ENCODE measurements at places on chromosomes 16 and 17. TPM values are rescaled to one million over a fixed set of nuclear protein-coding genes. Genes with fewer than 3 reads are reported as not detected.

CACNG3 gene
- not detected for total RNA-seq

- H3K27ac ChIP-seq = no peak overlapping the region
- H3K4me1 ChIP-seq = no peaks in the 10 kb centered on the region
- DNase-seq = no peak
- H3K4me3 ChIP-seq = no peak overlapping the region
- no peaks in the 10 kb centered on the region for H3K36me3 ChIP-seq
- H3K27me3 ChIP-seq = no peaks in the 10 kb centered on the region
Measured at GRCh38 chr17:9924735-9925191, 19.7 kb upstream of the RCVRN start.

- peak overlapping the region; percentile 52 for H3K4me3 ChIP-seq
- no peaks in the 10 kb centered on the region for H3K27me3 ChIP-seq
- H3K36me3 ChIP-seq = peaks cover 28% of the 10 kb centered on the region
- peaks cover 43% of the 10 kb centered on the region for H3K4me1 ChIP-seq
- peak overlapping the region; percentile 93 for H3K27ac ChIP-seq
Measured at GRCh38 chr16:15672514-15673167, 22.6 kb downstream of the NDE1 start.

NTN3 gene
- total RNA-seq = not detected

KRTAP16-1 gene
- not detected for total RNA-seq

UNC119 gene
- total RNA-seq = 38.0 TPM

DNA sequence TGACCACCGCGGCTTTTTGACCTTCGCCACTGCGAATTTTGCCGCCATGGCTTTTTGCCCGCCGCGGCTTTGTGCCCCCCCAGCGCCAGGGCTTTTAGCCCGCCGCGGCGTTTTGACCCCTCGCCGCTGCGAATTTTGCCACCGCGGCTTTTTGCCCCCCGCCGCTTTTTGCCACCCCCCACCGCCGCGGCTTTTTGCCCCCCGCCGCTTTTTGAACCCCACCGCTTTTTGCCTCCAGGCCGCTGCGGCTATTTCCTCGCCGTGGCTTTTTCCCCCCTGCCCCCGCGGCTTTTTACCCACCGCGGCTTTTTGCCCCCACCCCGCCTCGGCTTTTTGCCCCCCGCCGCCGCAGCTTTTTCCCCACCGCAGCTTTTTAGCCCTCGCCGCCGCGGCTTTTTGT, 134.8 kb upstream of the TP53TG3C start:
- H3K27me3 ChIP-seq = no peaks in the 10 kb centered on the region
- no peaks in the 10 kb centered on the region for H3K4me1 ChIP-seq
- H3K36me3 ChIP-seq = no peaks in the 10 kb centered on the region

Data from activated CD4-positive, alpha-beta memory T cell treated with anti-CD3 and anti-CD28 coated beads for 36 hours (primary cell).